ENCODE measurements at places on chromosomes 13 and 19.
A peak's percentile ranks its signal among the peaks of the same experiment; 100 is the strongest.

GRCh38 chr19:51357952-51358351 is 8.2 kb downstream of the ETFB start:
- DNase-seq: no peak

DNA sequence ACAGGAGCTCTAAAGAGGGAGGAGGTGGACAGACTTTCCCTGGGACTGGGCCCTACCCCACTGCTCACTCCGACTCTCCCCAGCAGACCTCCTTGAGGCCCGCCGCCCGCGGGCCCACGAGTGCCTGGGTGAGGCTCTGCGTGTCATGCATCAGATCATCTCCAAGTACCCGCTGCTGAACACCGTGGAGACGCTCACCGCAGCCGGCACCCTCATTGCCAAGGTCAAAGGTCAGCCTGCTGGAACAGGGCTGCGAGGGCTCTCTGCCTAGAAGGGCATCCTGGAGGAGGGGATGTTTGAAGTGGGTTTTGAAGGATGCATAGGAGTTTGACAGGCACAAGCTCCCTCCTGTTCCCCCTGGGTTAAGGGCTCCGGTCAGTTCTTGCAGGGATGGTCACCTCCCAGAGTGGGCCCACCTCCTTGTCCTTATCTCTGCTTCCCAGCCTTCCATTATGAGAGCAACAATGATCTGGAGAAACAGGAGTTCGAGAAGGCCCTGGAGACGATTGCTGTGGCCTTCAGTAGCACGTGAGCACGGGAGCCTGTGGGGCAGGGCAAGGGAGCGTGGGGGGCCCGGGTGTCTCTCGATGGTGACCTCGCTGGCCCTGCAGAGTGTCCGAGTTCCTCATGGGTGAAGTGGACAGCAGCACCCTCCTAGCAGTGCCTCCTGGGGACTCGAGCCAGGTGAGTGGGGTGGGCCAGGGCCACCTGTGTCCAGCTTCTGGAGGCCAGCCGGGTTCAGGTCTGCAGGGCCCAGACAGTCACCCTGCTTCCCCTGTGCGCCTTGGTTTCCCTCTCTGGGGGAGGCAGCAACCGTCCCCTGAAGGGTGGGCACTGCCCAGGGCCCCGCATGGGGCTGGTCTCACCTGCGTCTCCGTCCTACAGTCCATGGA is 6.3 kb downstream of the ARHGAP45 start:
- no peak for DNase-seq

DNA sequence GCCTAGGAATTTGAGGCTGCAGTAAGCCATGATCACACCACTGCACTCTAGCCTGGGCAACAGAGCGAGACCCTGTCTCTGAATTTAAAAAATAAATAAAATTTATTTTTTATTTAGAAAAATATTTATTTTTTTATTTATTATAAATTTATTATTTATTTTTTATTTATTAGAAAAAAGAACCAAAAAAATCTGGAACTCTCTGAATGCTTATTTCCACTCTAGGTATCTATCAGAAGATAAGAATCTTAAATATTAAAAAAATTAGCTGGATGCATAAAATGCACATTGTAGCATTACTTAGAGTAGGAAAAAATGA is 82.8 kb downstream of the CDADC1 start:
- DNase-seq: no peak

DNA sequence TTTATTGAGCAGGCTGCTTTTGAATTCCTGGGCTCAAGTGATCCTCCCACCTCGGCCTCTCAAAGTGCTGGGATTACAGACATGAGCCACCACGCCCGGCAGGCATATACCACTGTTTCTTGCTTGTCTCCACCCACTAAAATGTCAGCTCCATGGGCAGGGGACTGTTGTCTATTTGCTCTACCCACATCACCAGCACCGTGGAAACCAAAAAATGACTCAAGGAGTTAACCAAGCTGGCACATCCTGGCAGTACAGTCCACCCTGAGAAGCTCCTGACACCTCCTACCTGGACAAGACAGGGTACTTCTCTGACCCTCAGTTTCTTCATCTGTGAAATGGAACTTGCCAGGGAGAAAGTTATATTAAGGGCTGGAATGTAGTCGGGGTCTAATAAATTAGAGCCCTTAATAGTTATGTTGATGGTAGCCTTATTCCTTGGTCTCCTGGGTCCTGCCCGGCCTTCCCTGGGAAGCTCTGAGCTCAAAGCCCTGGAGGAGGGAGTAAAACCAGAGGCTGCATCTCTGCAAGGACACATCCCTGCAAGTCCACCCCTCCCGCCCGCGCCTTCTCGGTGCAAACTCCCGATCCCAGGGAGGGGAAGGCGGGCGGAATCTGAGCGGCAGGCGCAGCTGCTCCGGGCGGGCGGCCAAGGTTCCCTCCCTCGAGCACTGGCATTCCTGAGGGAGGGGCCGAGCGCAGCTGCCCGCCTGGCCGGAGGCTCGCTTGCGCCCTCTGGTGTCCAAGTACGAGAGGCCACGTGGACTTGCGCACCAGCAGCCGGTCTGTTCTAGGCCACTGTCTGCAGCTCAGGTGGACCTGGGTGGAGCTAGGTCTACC is 14.1 kb downstream of the RDH8 start:
- DNase-seq: peak; percentile 44
